ENCODE measurements at places on chromosomes 1 and 21. TPM values are rescaled to one million over a fixed set of nuclear protein-coding genes. Genes with fewer than 3 reads are reported as not detected.

Gene LIN28A
- total RNA-seq: not detected

- H3K4me1 ChIP-seq: peaks cover 6% of the 10 kb centered on the region
- H3K4me3 ChIP-seq: no peak overlapping the region
- H3K36me3 ChIP-seq: no peaks in the 10 kb centered on the region
Observed at GRCh38 chr1:48229317-48229716, 6.8 kb downstream of the SLC5A9 start.

GRCh38 chr1:112991402-112992120 lies 35.6 kb upstream of the SLC16A1 start:
- no peak overlapping the region for H3K4me3 ChIP-seq
- no peaks in the 10 kb centered on the region for H3K27me3 ChIP-seq
- H3K4me1 ChIP-seq: peaks cover 15% of the 10 kb centered on the region
- H3K36me3 ChIP-seq: no peaks in the 10 kb centered on the region

DNA sequence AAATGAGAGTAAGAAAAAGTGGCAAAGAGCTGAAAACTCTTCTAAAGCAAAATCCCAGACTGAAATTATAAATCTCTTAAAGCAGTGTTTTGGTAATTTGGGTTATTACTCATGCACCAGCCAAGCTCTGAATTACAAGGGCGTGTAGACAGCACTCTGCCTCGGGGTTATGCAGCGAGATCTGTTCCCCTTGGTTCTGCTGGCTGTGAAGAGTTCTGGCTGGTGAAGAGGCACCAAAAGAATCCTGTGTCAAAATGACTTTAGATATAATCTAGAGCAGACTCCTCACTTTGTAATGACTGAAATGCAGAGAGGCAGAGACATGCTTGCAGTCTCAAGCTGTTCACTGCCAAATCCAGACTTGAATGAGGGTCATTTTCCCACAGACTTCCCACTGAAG lies 461.8 kb upstream of the CXADR start:
- no peaks in the 10 kb centered on the region for H3K36me3 ChIP-seq
- H3K4me3 ChIP-seq: no peak overlapping the region
- H3K27ac ChIP-seq: no peak overlapping the region
- H3K4me1 ChIP-seq: peaks cover 5% of the 10 kb centered on the region
